Fibroblast of the aortic adventitia (primary cell): ENCODE measurements at places on chromosomes 1 and 21. TPM values are rescaled to one million over a fixed set of nuclear protein-coding genes. Genes with fewer than 3 reads are reported as not detected.
A peak's percentile ranks its signal among the peaks of the same experiment; 100 is the strongest.

The SELP gene
- under 0.01 TPM in 1 of 2 replicates, not detected in the other for total RNA-seq

The S100A12 gene
- not detected in 2 replicates for total RNA-seq

- no peak for DNase-seq
These were observed 2.5 kb downstream of the CFAP126 start for GRCh38 chr1:161365207-161365606.

- DNase-seq, result peak; percentile 46
These were observed 25.0 kb upstream of the POU3F1 start for GRCh38 chr1:38071312-38072256.

- no peak for DNase-seq
These were observed 244.6 kb upstream of the DMRTA2 start for GRCh38 chr1:50667710-50668356.
